ENCODE measurements at places on chromosomes 6 and 20. TPM values are rescaled to one million over a fixed set of nuclear protein-coding genes. Genes with fewer than 3 reads are reported as not detected.

SLC44A4 gene
- total RNA-seq: not detected

SRSF12 gene
- under 0.01 TPM for total RNA-seq

TBP gene
- 5.2 TPM for total RNA-seq

GRCh38 chr20:33563788-33564187 is 73.9 kb downstream of the CBFA2T2 start:
- no peak for DNase-seq

DNA sequence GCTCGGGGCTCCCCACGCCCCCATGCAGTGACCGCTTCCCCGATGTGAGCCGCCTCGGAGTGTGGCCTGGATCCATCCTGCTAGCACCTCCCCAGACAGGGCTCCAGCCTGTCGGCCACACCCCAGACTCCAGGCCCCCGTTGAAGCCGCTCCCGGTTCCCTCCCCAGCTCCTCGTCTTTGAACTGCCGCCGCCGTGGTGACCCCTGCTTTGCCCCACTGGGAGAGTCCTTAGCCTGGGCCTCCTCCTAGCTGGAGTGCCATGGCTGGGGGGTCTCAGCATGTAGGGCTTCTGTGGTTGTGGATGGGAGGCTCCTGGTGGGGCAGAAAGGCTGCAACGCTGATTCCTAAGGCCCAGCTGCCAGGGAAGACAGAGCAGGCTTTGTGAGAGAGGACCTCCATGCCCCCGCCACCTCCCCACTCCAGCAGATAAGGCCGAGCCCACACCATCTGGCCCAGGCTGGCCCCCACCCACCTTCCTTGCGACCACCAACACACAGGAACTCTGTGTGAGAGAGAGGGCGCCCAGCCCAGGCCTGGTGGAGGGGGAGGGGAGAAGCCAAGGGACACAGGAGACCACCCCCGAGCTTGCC is 11.4 kb downstream of the FOXS1 start:
- DNase-seq: no peak

TCP11 gene
- total RNA-seq: not detected

- DNase-seq: no peak
Observed at GRCh38 chr6:104268389-104268788, 591.3 kb downstream of the HACE1 start.
